ENCODE measurements at places on chromosomes 11 and 22. TPM values are rescaled to one million over a fixed set of nuclear protein-coding genes. Genes with fewer than 3 reads are reported as not detected.

Gene ANGPTL5
- polyA plus RNA-seq, result not detected

Gene ACR
- 0.52 TPM for polyA plus RNA-seq

Gene SCGB1D2
- polyA plus RNA-seq, result 1.6 TPM

Gene OSBP2
- 5.8 TPM for polyA plus RNA-seq

Gene TEAD1
- polyA plus RNA-seq, result 76.3 TPM

Gene BLID
- polyA plus RNA-seq, result not detected

Gene HINFP
- polyA plus RNA-seq, result 24.3 TPM

Gene CCDC83
- polyA plus RNA-seq, result not detected

Gene GSTT2B
- 4.8 TPM for polyA plus RNA-seq

Gene MMP13
- polyA plus RNA-seq, result not detected

Gene JAML
- polyA plus RNA-seq, result 2.1 TPM

Gene SLC25A45
- polyA plus RNA-seq, result 6.1 TPM
